Ovary (tissue), 10 donors: ENCODE measurements at places on chromosomes 11 and 22. TPM values are rescaled to one million over a fixed set of nuclear protein-coding genes. Genes with fewer than 3 reads are reported as not detected.

DNA sequence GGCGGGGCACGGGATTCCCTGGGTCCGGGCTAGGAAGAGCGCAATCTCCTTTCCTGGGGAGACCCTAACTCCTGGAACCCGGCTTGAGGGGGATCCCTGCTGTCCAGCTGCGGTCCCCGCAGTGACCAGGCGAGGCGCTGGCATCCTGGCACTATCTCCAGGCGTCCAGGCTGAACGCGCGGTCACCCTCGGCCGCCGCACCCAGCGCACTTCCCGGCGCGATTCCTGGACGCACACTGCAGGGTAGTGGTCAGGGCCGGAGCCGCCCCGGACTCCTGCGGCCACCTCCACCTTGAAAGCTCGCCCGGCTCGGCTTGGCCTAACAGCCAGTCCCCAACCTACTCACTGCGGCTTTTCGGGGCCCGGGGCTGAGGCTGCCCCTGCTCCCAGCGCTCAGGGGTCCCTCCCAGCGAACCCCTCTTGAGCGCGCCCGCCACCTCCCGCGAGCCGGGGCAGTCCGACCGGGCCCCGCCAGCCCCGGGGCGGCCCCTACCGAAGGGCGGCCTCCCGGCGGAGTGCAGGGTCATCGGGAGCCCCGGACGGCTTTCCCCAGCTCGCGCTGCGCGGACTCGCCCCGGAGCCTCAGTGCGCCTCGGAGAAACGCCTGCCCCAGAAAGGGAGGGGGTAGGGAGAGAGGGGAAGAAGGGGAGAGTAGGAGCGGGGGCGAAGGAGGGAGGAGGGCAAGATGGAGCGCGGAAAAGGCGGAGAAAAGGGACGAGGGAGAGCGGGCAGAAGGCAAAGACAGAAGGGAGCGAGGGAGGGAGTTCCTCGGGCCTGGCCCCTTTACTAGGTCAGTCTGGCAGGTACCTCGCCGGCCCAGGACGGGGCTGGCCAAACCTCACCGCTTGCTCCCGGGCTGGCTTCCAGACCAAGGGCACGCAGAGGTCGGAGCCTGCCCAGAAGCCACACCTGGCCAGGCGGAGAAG is 1.0 kb downstream of the POU2AF3 start:
- H3K27me3 ChIP-seq: no peaks in the 10 kb centered on the region
- H3K4me3 ChIP-seq: peak overlapping the region; percentile 58
- peak overlapping the region; percentile 80 for H3K27ac ChIP-seq

DNA sequence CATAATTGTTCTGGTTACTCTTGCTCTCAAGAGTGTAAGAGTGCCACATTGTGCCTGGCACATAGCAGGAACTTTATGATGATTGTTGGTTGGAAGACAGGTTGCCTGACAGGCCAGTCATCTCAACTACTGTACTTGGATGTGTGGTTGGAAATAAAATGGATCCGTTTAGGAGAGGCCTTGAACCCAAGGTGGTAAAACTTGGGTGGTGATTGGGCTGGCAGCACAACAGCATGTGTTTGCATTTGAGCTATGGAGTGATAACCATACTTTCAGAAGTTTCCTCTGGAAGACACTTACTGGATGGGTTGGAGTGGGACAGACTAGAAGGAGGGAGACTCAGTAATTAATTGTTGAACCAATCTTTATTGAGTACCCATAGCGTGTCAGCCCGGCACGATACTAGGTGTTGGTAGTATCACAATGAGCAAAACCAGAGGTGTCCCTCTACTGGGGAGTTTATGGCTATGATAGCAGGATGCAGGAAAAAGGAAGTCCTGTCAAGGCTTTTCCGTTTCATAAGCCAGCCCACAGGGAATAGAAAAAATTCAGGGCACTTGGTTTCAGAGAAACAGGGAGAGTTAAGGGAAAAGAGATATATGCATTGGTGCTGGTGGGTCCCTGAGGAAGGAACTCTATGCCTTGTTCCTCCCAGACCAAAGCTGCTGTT is 3.1 kb upstream of the TMEM109 start:
- no peaks in the 10 kb centered on the region for H3K27me3 ChIP-seq
- DNase-seq: no peak
- no peaks in the 10 kb centered on the region for H3K36me3 ChIP-seq
- H3K4me1 ChIP-seq: peaks cover 4% of the 10 kb centered on the region
- H3K27ac ChIP-seq: no peak overlapping the region

- no peaks in the 10 kb centered on the region for H3K36me3 ChIP-seq
- DNase-seq: no peak
- no peaks in the 10 kb centered on the region for H3K27me3 ChIP-seq
- no peak overlapping the region for H3K4me3 ChIP-seq
Observed at GRCh38 chr11:86809561-86809960, 9.2 kb downstream of the PRSS23 start.

- H3K27me3 ChIP-seq: no peaks in the 10 kb centered on the region
- no peak overlapping the region for H3K27ac ChIP-seq
- DNase-seq: no peak
- no peaks in the 10 kb centered on the region for H3K4me1 ChIP-seq
- H3K36me3 ChIP-seq: no peaks in the 10 kb centered on the region
Observed at GRCh38 chr11:70928854-70929598, 323.4 kb downstream of the SHANK2 start.

GRCh38 chr22:34814260-34815025 is 251.5 kb upstream of the ISX start:
- no peak for DNase-seq
- no peaks in the 10 kb centered on the region for H3K36me3 ChIP-seq
- no peak overlapping the region for H3K27ac ChIP-seq
- no peaks in the 10 kb centered on the region for H3K4me1 ChIP-seq
- H3K4me3 ChIP-seq: no peak overlapping the region
- no peaks in the 10 kb centered on the region for H3K27me3 ChIP-seq

- no peak for DNase-seq
- no peaks in the 10 kb centered on the region for H3K27me3 ChIP-seq
- H3K27ac ChIP-seq: no peak overlapping the region
- H3K4me1 ChIP-seq: peaks cover 5% of the 10 kb centered on the region
- no peaks in the 10 kb centered on the region for H3K36me3 ChIP-seq
Observed at GRCh38 chr11:12088047-12088481, 22.3 kb upstream of the MICAL2 start.

GRCh38 chr11:72454791-72455190 is 20.5 kb upstream of the CLPB start:
- DNase-seq: no peak
- H3K4me3 ChIP-seq: no peak overlapping the region
- H3K27ac ChIP-seq: no peak overlapping the region
- no peaks in the 10 kb centered on the region for H3K36me3 ChIP-seq
- no peaks in the 10 kb centered on the region for H3K27me3 ChIP-seq

- DNase-seq: no peak
- H3K27ac ChIP-seq: peak overlapping the region; percentile 37
- H3K36me3 ChIP-seq: no peaks in the 10 kb centered on the region
- no peak overlapping the region for H3K4me3 ChIP-seq
- peaks cover 16% of the 10 kb centered on the region for H3K4me1 ChIP-seq
- no peaks in the 10 kb centered on the region for H3K27me3 ChIP-seq
Observed at GRCh38 chr11:75539459-75540334, 14.0 kb upstream of the GDPD5 start.

DNA sequence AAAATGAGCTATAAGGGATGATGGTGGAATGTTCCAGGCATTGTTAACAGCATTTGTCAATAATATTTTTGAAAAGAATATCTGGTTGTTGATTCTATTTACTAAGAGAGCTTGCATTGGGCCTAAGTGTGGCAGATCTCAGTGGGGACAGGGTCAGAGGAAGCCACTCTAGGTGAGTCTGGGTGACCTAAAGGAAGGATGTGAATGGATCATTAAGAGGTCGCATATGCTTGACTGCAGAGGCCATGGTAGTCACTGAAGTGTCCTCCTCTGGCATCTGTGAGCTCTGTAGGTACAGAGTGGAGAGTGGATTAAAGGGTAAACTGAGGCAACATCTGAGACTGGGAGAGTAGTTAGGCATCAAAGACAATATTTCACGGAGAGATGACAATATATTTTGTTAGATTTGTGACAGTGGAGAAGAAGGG is 37.9 kb upstream of the TOP3B start:
- no peak overlapping the region for H3K27ac ChIP-seq
- H3K27me3 ChIP-seq: no peaks in the 10 kb centered on the region

DNA sequence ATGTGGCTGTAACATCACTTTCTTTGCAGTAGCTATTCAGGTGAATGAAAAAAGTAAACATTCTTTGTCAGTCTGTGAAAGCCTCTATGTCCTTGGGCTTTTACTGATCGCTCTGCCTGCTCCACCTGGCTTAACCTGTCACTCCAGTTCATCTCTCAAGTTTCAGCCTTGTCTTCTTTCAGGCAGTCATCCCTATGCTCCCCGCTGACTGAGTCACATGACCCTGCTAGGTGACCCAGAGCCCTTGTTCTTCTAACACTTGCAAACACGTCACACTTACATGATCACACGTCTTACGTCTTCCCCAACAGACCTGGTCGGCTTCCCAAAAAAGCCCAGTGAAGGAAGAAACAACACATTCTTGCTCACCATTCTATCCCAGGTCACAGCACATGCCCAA is 499.3 kb upstream of the TENM4 start:
- no peak overlapping the region for H3K27ac ChIP-seq
- H3K4me1 ChIP-seq: no peaks in the 10 kb centered on the region
- H3K36me3 ChIP-seq: no peaks in the 10 kb centered on the region
- no peak overlapping the region for H3K4me3 ChIP-seq

DNA sequence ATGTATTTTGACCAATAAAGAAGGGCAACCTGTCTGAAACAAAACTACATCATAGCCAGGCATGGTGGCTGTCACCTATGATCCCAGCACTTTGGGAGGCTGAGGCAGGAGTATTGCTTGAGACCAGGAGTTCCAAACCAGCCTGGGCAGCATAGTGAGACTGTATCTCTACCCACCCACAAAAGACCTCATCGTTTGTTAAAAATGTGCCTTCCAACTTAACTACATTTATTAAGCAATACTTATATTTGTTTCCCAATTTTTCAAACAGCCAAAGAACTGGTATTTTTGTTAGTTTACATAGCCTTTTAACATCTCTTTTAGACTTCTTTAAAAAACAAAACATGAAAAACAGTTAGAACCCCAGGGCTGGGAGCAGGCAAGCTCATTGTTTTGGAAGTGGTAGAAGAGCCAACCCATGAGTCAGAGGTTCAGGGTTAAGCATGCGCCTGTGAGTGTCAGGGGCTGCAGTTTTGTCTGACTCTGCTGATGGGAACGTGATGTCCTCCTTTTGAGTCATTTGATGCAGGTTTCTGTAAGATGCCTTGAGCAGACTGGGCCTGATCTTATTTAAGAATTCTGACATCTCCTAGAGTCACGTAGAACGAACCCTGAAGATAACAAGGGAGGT is 53.9 kb upstream of the CRTAM start:
- no peaks in the 10 kb centered on the region for H3K36me3 ChIP-seq
- peak overlapping the region; percentile 51 for H3K27ac ChIP-seq
- no peaks in the 10 kb centered on the region for H3K27me3 ChIP-seq
- peak; percentile 42 for DNase-seq
- peaks cover 9% of the 10 kb centered on the region for H3K4me1 ChIP-seq

DNA sequence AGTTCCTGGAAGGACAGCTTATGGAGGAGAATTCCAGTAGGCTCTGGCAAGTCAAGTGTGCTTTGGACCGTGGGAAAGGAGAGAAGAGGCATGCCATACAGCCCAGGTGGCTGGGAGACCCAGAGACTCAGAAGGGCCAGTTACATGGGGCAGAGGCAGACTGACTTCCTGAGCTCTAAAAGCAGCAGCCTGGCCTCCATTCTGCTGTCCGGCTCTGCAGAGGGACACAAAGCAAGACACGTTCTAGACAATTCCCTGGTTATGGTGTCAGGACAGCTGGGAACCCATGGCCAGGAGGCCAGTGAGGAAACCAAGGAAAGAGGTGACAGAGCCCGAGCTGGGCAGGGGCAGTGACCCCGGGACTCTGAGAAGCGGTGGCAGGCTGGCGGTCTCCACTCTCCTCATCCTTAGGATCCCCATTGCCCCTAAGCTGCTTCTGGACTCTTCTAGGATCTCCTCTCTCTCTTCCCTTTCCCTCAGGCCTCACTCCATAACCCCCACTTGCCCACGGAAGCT is 2.7 kb downstream of the CPT1B start:
- H3K27me3 ChIP-seq: no peaks in the 10 kb centered on the region
- H3K4me3 ChIP-seq: no peak overlapping the region
- peaks cover 9% of the 10 kb centered on the region for H3K4me1 ChIP-seq
- no peak for DNase-seq

GRCh38 chr11:129803533-129803932 is 12.1 kb upstream of the TMEM45B start:
- DNase-seq: no peak
- no peak overlapping the region for H3K27ac ChIP-seq
- no peaks in the 10 kb centered on the region for H3K27me3 ChIP-seq

DNA sequence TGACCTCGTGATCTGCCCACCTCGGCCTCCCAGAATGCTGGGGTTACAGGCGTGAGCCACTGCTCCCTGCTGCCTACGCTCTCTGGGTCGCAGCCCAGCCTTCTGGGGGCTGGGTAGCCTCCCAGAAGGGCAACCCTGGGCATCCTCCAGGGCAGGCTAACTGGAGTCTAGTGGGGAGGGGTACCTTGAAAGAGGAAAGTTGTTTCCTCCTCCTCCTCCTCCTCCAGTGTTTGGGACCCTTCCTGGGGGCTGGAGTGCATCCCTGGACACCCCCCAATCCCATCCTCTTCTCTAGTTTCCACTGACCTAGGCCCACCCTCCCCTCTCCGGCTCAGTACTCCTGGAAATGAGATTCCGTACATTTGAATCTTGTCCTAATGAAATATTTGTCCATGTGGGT is 1.3 kb downstream of the PNPLA3 start:
- H3K4me3 ChIP-seq: no peak overlapping the region
- H3K27ac ChIP-seq: no peak overlapping the region
- DNase-seq: no peak
- peaks cover 2% of the 10 kb centered on the region for H3K4me1 ChIP-seq
- H3K36me3 ChIP-seq: no peaks in the 10 kb centered on the region
- H3K27me3 ChIP-seq: no peaks in the 10 kb centered on the region

- H3K27ac ChIP-seq: no peak overlapping the region
- H3K4me3 ChIP-seq: no peak overlapping the region
- H3K36me3 ChIP-seq: no peaks in the 10 kb centered on the region
- DNase-seq: no peak
- no peaks in the 10 kb centered on the region for H3K27me3 ChIP-seq
Observed at GRCh38 chr22:40502919-40503318, 132.5 kb downstream of the SGSM3 start.

GRCh38 chr11:28701760-28702449 is 593.7 kb downstream of the METTL15 start:
- H3K27ac ChIP-seq: no peak overlapping the region
- no peak overlapping the region for H3K4me3 ChIP-seq
- no peak for DNase-seq

The RIMBP3B gene
- not detected for total RNA-seq

The DDIAS gene
- total RNA-seq: 0.48 TPM

The B3GAT1 gene
- 0.48 TPM for total RNA-seq
